ENCODE measurements at places on chromosomes 4 and X.

- DNase-seq: no peak
Measured at GRCh38 chr4:121650741-121651140, 46.0 kb downstream of the ANXA5 start.

DNA sequence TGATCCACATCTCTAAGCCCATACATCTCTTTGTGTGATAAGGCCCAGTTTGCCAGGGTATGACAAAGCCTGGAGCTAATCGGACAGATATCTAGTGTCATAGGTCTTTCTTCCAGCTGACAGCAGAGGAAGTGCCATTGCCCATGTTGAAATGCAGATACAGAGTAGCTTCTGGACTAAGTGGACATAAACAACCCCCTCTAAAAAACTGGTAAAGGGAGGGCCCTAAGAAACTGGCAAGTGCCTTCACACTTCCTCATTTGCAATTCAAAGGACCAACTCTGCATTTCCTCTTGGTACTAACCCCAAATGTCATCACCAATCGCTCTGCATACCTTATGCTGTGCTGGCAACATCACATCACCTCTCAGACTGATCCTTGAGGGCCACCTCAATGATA, 20.8 kb downstream of the ARHGEF6 start:
- DNase-seq: no peak

GRCh38 chr4:90190525-90190924, 63.3 kb downstream of the CCSER1 start:
- no peak for DNase-seq

- no peak for DNase-seq
Measured at GRCh38 chr4:142567620-142568451, 278.3 kb downstream of the INPP4B start.

DNA sequence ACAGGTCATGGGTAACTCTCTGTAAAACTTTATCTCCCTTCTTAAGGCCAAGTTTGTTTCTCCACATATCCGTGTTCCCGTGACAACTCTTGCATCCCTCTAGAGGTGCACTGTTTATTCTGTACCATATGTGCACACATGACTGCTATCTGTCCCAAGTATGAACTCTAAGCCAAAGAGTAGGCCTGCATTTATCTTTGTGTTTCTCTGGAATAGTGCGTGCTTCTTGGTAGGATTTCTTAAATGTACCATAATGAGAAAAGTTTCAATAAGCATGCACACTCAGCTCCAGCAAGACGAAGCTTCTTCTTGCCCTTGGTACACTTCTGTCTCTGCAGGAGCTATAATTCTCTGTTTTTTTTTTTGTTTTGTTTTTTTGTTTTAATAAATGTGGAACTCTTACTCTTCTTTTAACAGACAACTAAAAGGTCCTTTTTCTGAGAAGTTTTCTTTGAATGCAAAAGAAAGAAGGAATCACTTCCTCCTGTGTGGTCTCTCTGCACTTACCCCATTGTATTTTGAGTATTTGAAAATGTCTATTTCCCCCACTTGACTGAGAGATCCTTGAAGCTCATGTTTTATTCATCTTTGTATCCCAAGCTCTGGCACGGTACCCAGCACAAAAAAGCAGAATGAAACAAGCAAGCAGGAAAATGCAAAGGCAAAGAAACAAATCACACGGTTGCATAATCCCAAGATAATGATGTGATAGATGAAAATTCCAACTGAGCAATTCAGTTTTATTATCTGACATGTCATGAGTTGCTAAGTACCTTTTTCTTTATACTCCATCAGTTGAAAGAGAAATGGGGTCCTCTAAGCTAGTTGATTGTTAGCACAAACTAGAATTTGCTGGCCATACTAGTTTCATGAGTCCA, 521.9 kb upstream of the BOD1L1 start:
- no peak for DNase-seq

Data from testis (tissue), 5 donors.